ENCODE measurements at places on chromosomes 5 and 9. TPM values are rescaled to one million over a fixed set of nuclear protein-coding genes. Genes with fewer than 3 reads are reported as not detected.

DNA sequence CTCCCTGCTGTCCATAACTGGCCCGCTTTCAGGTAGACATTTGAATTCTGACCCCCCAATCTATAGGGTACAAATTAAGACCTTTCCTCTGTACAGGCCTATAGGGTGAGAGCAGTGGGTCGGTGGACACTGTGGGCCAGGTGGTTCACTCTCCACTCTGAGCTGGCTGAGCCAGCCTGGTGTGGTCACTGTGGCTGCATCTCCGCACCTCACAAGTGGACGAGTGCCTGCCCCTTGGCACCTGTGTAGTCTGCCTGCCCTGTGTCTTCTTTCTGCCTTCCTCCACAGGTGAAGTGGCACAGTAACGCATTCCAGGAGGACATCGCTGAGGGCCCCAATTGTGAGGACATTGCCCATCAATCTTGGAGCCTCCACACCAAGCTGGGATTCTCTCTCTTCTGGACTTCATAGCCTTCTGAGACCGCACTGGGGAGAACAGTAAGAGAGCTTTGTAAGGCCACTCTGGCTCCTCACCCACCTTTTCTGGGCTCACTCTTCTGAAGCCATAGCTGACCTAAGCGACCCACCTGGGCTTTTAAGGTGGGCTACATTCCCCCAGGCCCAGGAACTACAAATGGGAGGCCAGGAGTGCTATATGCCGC is 33.5 kb upstream of the JADE2 start:
- peak; percentile 19 for DNase-seq

GRCh38 chr9:33852216-33852826 is 35.4 kb downstream of the UBE2R2 start:
- peak; percentile 70 for DNase-seq

DNA sequence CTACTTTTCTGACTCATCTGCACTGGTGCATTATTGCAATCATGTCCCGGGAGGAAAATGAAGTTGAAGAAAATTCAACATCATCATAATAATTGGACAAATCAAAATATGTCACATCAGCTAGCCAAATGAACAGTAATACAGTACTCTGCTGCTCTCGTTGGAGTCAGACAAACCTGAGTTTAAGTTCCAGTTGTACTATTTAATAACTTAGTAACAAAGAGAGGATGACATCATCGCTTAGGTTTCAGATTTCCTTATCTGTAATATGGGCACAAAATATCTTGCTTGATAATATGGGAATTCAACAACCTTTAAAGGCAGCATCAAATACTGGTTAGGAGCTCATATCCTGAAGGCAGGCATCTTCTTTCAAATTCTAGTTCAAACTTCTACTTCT is 1248.9 kb upstream of the ACO1 start:
- no peak for DNase-seq

- peak; percentile 97 for DNase-seq
Measured at GRCh38 chr9:130712564-130713285, 19.1 kb downstream of the EXOSC2 start.

GRCh38 chr5:142314109-142314508 is 10.7 kb downstream of the SPRY4 start:
- DNase-seq, result no peak

DNA sequence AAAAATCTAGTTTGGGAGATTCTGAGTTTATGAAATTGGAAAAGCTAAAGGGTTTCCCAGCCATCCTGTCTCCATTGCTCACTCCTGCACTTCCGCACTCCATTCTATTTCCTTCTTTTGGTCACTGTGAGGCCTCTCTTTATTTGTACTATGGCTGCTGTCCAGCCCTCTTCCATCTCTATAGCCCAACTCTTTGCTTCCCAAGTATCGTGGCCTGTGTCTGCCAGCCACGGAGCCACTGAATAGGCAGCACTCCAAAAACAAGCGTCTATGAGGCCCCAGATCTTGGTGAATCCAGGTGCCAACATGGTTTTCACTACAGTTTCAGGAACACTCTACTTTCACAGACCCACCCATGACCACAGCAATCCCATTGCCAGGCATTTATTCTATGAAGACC is 37.2 kb downstream of the GRAMD2B start:
- no peak for DNase-seq

GRCh38 chr9:137380606-137381005 is 42.4 kb downstream of the EXD3 start:
- DNase-seq, result no peak

GRCh38 chr5:97529354-97529985 is 346.4 kb upstream of the RIOK2 start:
- no peak for DNase-seq

DNA sequence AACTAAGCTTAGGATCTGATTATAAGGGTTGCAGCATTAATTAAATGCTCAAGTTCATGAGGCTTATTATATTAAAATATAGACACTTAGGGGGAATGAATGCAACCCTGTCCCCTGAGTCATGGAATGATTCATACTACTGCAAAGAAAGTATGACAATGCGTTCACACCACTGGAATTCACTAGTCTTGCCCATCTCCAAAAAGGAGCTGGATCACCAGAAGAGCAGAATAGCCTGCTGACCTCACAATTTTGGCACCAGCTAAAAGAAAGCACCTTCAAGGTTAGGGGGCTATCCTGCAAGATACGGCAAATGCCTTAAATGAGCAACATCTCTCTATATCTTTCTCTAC is 32.0 kb upstream of the TMED7 start:
- no peak for DNase-seq

DNA sequence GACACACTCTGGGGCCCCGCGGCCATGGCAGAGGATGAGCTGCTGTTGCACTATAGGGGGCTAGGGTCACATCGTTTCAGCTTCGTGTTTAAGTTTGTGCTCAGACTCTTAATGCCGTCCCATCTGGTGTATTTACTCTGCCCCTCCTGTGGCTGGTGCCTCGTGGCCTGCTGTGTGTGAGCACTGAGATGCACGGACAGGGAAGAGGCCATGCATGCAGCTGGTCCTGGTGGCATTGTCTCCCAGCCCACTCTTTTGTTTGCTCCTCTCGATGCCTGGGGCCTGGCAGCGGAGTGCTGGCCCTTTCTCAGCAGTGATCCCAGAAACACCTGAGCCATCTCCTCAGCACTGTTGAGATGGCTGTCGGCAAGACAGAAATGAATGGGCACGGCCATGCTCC is 30.0 kb upstream of the PHF2 start:
- DNase-seq, result no peak

DNA sequence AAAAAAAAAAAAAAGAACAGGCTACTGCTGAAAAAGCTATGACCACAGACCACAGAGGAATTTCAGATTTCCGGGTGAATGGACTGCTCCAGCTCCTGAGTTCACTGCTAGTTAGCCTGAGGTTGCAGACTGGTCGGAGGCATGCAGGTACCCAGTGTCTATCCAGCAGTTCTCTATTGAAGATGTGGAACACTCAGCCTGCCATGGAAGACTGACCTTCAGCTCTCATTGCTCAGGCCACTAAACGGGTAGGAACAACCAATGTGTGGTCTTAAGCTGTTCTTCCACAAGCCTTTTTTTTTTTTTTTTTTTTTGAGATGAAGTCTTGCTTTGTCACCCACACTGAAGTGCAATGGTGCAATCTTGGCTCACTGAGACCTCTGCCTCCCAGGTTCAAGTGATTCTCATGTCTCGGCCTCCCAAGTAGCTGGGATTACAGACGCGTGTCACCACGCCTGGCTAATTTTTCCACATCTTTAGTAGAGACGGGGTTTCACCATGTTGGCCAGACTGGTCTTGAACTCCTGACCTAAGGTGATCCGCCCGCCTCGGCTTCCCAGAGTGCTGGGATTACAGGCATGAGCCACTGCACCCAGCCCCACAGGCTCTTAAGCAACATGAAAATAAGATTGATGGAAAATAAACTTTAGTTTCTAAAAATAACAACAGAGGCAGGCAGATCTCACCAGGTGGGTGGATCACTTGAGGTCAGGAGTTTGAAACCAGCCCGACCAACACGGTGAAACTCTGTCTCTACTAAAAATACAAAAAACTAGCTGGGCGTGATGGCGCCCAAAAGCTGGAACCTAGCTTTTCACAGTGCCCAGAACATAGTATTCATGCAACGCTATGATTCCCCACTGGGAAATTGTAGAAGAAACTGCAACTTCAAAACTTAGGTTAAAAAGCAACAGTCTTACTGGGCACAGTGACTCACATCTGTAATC is 20.0 kb upstream of the NPM1 start:
- no peak for DNase-seq

GRCh38 chr5:142281966-142282365 is 42.9 kb downstream of the SPRY4 start:
- no peak for DNase-seq

DNA sequence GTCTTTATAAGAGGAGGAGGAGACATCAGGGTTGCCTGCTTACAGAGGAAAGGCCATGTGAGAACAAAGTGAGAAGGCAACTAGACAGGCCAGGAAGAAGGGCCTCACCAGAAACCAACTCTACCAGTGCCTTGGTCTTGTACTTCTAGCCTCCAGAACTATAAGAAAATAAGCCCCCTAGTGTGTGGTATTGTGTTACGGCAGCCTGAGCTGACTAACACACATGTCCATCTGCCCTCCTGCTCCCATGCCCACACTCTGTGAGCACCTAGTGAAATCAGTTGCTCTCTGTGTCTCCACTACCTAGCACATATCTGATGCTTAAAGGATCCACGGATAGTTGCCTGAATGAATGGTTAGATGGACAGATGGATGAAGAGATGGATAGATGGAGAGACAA is 6.9 kb downstream of the AK3 start:
- no peak for DNase-seq

- no peak for DNase-seq
Measured at GRCh38 chr5:62960781-62961180, 382.2 kb downstream of the LRRC70 start.

GRCh38 chr9:87138128-87139040 is 191.1 kb upstream of the GAS1 start:
- DNase-seq, result no peak

DNA sequence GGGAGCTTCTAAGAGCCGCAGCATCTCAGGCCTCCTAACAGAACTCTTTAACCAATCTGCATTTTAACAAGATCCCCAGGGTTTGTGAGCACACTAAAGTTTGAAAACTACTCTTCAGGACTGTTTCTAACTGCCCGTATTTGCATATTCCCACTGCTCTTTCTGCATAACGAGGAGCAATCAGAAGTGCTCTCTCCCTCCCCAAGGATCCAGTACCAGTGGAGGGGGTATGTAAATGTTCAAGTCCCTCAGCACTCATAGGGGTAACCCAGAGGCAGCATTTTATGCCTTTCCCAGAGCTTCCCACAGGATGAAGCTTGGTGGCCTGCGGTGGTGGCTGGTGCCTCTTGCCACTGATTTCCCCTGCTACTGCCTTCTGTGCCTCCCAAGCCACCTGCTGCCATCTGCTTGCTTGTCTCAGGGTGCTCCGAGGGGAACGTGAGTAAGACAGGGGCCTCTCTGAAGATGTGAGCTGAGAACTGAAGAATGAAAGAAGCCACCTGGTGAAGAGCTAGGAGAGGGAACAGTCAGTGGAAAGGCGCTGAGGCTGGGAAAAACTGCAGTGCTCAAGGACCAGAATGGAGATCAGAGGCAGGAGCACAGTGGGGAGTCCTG is 30.0 kb upstream of the PPP1R2B start:
- DNase-seq, result no peak

DNA sequence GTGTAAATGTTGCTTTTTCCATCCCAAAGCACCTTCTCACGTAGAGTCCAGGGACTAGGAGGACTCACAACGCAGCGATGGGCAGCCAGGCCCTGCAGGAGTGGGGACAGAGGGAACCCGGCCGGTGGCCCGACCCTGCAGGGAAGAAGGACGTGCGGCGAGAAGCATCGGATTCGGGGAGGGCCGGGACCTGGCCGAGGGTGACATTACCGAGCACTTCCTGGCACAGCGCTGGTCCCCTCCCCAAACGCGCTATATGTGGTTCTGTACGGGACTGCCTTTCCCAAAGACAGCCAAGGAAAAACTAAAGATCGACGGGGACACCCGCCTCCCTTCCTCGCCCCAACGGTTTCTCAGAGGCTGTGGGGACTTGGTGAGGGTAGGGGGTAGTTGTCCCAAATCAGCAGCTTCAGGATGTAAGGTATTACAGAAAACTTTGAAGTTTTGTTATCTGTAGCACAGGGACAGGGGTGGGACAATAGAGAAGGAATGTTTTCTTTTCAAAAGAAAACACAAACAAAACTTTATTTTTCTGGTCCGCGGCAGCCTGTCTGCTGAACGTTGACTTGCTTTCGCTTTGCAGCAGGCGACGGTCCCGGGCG is 887 bp upstream of the MAP3K1 start:
- peak; percentile 70 for DNase-seq

Gene GBGT1
- total RNA-seq, result 49.5 TPM

Gene EFNA5
- 1.1 TPM for total RNA-seq

Gene C9orf40
- total RNA-seq, result 9.0 TPM

Gene SPOCK1
- total RNA-seq, result 1.1 TPM

Gene BSPRY
- 13.2 TPM for total RNA-seq

Gene CDC20B
- total RNA-seq, result not detected

Gene PLK2
- 51.8 TPM for total RNA-seq

Gene ZNF483
- total RNA-seq, result 1.6 TPM

Data from Peyer's patch (tissue), 4 donors.